ENCODE measurements at places on chromosomes 7 and 10.

DNA sequence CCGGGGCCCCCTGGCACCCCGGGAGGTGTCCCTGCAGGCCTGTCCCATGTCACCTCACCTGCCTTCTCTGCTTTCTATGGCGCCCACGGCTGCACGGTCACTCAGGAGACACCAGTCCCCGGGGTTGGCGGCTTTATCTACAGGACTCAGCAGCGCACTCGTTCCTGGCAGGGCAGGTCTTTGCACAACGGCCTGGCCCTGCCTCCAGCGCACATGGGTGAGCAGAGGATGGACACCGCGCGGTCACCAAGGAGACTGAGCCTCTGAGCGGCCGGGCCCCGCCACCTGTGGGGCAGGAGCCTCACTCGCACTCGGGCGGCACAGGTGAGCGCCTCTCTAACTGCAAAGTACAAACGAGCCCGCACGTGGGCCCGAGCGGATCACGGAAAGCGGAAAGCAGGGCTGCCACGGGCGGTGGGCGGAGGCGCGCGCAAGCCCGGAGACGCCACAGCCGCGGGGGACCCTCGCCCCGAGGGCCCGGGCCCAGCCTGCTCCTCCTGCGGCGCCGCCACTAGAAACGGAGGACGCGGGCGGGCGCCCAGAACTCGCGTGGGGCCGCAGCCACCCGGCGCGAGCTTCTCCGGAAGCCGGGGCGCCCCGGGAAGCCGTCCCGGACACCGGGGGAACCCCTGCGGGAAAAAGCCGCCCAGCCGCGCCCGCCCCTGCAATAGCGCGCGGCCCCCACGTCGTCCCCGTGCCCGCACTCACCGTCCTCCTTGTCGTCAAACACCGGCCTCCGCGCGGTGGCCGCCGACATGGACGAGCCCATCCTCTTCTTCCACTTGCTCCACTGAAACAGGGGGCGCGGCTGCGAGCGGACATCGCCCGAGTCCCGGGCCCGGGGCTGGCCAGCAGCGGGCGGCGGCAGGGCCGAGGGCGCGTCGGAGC is 642 bp downstream of the STK32C start:
- no peak for DNase-seq

- DNase-seq, result no peak
Observed at GRCh38 chr7:132906193-132906835, 175.6 kb downstream of the CHCHD3 start.

DNA sequence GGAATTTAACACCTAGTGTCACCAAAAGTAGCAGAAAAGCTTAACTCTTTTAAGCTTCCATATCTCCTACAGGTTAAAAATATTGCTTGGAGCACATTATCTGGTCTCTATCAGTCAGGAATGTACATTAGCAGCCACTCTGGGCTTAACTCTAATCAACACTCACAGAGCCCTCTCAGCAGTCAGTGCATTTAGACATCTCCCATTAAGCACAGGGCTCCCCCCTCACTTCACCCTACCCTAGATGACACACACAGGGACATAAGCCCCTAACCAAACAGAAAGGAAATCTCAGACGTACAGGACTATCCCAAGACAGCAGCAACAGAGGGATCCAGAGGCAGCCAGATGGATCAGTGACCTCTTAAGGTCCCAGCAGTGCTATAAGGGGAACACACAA is 26.4 kb downstream of the FBXW4 start:
- DNase-seq, result no peak

- no peak for DNase-seq
Observed at GRCh38 chr7:139647814-139648390, 124.4 kb downstream of the CLEC2L start.

- no peak for DNase-seq
Observed at GRCh38 chr10:5910323-5911100, 20.5 kb downstream of the FBH1 start.

DNA sequence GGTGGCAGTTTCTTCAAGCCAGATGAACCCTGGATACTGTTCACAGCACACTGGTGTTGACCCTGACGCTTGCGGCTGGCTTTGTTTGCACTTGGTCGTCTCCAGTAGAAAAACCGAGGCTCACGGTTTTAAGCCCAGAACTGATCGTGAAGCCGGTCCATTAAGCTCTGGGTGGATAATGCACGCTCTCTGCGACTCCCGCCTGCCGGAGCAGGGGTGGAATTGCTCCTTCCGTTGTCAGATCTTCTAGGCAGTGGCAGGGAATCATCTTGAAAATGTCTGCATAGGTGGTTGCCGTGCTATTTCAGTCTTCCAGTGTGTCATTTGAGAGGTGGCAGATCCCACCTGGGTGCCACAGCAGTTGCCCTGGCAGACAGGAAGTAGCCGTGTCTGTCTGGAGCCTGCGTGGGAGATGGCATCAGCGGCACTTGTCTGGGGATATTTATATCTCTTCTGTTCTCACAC is 35.9 kb upstream of the AP5Z1 start:
- peak; percentile 65 for DNase-seq

GRCh38 chr7:111393011-111393754 is 169.1 kb downstream of the IMMP2L start:
- DNase-seq, result peak; percentile 45

DNA sequence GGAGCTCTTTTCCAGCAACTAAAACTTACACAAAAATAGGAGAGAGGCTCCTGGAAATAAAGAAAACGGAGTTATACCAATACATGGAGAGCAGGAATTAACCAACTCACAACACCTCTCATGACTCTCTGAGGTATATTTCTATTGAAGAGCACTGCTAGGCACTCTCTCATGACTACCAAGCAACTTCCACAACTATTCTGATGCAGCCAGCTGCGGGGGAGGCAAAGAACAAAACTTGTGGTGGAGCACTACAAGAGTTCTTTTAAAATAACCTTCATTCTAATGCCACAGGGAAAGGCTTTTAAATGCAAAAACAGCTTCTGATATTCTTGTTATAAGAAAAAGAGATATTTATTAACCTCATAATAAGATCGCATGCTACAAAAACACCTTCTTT is 140.7 kb downstream of the SLC25A13 start:
- DNase-seq, result no peak

- no peak for DNase-seq
Observed at GRCh38 chr7:71652510-71652909, 520.6 kb downstream of the GALNT17 start.

- DNase-seq, result no peak
Observed at GRCh38 chr10:15760681-15761080, 41.0 kb upstream of the ITGA8 start.
